Esophagus squamous epithelium (tissue), 5 donors: ENCODE measurements at places on chromosomes 5 and 9.

- DNase-seq = no peak
Observed at GRCh38 chr9:6884101-6884500, 126.3 kb downstream of the KDM4C start.

DNA sequence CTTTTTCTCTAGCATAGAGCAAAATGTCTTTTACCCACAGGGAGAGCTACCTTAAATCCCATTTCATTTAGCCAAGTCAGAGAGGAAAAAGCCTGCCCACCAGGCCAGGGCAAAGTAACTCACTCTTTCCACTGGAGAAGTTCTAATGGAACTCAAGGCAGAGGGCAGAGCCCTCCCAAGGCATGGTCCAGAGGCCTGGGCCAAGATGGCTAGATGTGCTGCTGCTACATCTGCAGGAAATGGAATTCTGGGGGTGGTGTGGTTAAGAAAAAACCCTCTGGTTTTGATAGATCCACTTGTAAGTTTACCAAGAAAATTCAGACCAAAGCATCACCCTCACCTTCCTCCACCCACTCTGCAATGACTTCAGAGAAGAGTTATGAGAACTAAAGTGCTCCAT is 37.3 kb downstream of the CSF2 start:
- no peak for DNase-seq

- DNase-seq = no peak
Observed at GRCh38 chr9:113477058-113477457, 13.5 kb downstream of the RGS3 start.

DNA sequence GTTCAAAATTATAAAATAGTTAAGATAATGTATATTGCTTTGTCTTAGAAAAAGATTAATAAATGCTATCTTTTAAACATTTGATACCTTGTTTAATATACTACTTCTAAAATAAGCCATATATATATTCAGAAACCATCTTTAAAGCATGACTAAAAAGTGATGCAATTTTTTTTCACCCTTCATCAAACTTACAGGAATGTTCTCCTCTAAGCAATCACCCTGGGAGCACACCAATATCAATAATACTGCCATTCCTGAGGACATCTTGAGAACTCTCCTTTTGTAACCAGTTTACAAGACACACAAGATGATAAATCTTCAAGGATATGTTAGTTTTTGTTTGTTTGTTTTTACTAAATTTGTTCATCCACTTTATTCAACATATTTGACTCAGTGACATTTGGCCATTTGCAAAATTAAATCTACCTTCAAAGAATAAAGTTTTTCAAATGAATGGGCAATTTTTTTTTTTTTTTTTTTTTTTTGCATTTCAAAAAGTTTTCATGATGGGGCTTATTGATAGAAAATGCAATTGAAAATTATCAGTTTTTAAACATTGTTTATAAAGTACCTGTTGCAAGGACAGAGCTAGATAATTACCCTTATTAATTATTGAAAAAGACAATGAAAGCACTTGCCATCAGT is 17.2 kb downstream of the FOXD1 start:
- DNase-seq = no peak

DNA sequence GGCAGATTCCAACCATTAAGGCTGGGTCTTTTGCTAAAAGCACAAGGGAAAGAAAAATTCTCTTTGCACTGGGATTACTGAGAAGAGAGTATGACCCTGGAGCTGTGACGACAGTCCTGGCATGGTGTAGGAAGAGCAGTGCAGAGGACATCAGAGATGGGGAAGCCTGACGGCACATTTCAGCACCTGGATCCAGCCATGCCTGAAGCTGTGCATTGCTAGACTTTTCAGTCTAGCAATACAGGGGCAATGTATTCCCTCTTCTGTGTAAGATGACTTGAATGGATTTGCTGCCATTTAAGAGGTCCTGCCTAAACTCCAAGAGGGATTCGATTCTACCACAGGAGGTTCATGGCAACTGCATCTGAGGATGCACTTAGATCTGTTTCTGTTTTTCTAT is 12.3 kb upstream of the MRNIP start:
- DNase-seq = no peak
